ENCODE measurements at places on chromosomes 4 and X.

DNA sequence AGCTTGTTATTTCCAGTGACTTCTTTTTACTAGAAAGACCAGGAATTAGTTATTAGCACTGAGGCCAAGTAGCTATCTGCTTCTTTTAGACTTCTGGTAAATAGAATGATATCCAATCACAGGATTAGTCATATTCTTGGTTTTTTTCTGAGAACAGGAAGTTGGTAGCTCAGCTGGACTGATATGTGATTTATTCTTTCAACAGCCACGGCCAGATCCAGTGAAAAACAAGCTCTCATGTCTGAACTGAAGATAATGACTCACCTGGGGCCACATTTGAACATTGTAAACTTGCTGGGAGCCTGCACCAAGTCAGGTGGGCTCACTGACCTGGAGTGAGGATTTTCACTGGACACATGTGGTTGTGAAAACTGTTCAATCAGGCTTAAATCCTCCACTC lies 48.6 kb downstream of the PDGFRA start:
- DNase-seq = peak; percentile 60

DNA sequence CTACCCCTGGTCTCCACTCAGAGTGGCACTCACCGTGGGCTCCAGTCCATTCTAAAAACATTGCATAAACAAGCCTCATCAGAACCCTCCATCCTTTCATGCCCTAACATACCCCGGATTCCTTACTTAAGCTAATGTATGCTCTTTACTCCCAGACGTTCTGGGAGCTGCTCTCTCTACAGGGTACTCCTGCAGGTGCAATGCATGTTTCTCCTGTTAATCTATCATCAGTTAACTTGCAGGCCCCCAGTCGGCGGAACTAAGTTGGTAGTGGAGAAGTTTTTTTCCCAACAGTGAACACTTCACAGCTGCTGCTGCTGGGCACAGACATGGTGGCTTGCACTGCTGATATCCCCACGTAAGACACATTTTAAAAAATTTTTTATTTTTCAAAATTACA lies 161.6 kb upstream of the FAT1 start:
- no peak for DNase-seq

DNA sequence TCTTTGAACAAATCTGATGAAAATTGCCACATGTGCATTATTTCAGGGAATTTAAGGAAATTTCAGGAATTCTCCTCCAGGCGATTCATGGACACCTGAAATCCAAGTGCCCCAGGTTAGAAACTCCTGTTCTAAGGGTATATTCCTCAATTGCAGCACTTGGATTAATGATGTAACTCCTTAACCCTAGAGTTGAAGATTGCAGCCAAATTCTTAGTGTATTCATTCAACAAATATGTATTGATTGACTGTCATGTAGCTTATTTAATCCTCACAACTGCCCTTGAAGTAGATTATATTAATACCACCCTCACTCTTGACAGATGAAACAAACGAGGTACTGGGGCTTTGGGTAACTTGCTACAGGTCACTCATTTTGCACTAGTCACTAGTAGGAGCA lies 11.3 kb downstream of the CETN2 start:
- no peak for DNase-seq

DNA sequence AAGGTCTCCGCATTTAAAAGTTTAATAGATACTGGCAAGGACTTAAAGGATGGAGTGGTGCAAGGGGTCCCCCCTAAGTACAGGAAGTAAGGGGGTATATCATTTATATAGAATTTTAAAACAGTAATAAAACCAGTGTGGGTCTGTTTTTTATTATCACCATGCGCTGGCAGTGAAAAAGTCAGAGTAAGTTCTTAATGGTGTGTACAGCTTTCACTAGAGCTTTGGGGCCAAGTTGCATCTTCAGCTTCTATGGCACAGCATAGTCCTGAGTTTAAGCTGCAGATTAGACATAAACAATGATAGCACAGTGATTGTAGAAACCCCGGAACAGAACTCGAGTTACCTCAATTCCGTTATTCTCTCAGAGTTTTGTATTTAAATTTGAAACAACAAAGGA lies 27.6 kb downstream of the RHOH start:
- DNase-seq = no peak

- no peak for DNase-seq
Observed at GRCh38 chr4:177729681-177730080, 287.4 kb upstream of the AGA start.

- no peak for DNase-seq
Observed at GRCh38 chrX:150478496-150479492, 89.6 kb upstream of the MTM1 start.

- no peak for DNase-seq
Observed at GRCh38 chrX:130263016-130263415, 5.7 kb downstream of the ZNF280C start.

DNA sequence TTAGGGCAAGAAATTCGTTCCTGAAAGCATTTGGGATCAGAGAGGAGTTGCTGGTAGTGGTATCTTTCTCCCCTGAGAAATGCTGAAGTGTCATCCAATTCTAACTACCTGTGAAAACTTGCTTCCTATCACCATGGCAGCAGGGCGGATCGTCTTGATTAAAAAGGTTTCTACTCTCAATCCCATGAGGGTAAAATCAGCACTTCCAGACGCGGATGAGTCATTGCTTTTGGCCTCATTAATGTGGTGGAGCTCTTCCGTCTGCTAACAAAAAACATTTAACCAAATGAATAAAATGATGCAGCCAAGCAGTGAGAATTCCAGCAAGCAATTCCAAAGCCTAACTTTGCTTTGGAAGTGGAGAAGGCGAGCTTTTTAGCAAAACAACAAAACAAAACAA lies 325.6 kb downstream of the CAMK2D start:
- peak; percentile 86 for DNase-seq

All from AG08395 (cell line).